ENCODE measurements at places on chromosomes 7 and 10.

DNA sequence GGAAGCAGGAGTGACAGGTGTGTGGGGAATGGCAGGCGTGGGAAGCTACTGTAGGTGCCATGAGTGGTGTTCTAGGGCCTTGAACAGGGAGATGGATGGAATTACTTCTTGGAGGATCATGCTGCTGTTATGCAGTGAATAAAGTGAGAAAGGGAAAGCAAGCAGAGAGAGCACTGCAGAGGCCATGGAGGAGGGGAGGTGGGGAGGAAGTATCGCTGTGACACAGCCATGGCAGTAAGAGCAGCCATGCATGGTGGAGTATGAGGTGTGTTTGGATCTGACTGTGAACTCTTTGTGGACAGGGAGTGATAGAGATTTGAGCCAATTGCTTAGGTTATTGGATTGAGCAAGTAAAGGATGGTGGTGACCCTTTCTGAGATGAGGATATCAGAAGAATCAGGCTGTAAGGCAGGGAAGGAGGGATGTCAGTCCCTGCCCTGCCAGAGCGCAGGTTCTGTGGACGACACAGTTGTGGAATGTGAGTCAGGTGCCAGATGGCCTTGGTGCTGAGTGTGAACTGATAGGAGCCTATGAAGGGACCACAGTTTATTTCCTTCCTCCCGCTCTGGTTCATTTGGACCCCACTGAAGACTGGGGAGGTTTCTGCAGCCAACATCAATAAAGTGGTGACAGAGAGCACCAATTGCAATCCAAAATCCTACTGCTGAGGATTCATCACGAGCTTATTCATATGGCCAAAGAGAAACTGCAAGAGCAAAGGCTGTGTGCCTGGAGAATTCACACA is 105.5 kb upstream of the TMEM72 start:
- DNase-seq = no peak

DNA sequence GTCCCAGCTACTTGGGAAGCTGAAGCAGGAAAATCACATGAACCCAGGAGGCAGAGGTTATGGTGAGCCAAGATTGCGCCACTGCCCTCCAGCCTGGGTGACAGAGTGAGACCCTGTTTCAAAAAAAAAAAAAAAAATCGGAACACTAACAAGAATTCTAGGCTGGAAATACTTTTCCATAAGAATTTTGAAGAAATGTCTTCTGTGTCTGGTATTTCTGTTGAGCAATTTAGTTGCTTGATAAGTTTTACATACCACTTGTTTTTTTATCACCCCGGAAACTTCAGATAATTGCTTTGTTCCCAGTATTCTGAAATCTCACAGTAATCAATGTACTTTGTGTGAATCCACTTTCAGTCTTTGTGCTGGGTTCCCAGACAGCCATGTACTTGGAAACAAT is 25.8 kb downstream of the BZW2 start:
- no peak for DNase-seq

DNA sequence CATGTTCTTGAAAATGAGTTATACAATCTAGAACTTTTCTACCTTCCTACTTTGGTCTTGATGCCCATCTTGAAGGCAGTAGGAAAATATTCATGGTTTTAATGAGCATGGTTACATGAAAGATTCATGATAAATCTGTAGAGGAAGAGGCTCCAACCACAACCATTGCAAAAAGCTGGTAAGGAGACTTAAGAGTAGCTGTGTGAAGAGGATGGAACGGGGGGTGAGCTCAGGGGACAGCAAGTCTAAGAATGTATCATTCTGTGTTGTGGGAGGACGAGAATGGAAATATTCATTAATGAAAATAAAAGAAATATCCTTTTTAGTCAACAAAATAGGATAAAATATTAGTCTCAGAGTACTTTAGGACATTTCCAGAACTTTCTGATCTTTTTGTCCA is 81.1 kb downstream of the BMPER start:
- DNase-seq = no peak

DNA sequence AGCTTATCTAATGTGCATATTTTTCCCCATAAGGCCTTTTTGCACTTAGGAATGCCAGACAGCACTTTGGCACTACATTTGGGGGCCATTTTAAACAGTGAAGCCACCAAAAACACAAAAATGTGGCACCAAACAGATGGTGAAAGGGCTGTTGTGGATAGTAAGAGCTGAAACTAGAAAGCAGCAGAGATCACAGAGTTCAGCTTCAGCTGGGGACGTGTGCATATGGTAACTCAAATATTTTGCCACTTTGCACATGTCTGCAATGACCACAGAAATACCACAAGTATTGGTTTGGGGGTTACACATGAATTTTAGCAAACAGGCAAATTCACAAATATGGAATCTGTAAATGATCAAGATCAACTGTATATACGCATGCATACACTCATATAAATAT is 72.8 kb downstream of the PODXL start:
- DNase-seq = no peak

DNA sequence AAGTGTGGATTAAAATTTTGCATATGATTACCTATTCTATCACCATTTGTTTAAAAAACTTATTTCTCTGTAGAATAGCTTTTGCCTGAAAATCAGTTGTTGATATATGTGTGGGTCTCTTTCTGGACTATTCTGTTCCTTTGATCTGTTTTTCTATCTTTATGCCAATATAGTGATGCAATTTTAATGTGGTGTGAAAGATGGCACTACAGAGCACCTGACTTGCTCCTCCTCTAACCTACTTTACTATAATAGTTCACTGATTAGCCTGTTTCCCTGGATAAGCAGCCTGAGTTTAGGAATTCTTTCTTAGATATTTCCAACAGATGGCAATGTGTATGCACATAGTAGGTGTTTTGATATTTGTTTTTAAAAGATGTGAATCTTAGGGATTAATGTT is 294.5 kb downstream of the AUTS2 start:
- no peak for DNase-seq

- DNase-seq = no peak
These were observed 153.1 kb downstream of the TRIL start for GRCh38 chr7:28804990-28805389.

GRCh38 chr10:24456322-24456721 is 247.4 kb downstream of the KIAA1217 start:
- no peak for DNase-seq

GRCh38 chr7:121557034-121557892 is 161.2 kb upstream of the FAM3C start:
- no peak for DNase-seq

- DNase-seq = no peak
These were observed 480.5 kb upstream of the ZMIZ1 start for GRCh38 chr10:78588194-78588811.

- no peak for DNase-seq
These were observed 9.6 kb upstream of the CTBP2 start for GRCh38 chr10:125169915-125170314.

DNA sequence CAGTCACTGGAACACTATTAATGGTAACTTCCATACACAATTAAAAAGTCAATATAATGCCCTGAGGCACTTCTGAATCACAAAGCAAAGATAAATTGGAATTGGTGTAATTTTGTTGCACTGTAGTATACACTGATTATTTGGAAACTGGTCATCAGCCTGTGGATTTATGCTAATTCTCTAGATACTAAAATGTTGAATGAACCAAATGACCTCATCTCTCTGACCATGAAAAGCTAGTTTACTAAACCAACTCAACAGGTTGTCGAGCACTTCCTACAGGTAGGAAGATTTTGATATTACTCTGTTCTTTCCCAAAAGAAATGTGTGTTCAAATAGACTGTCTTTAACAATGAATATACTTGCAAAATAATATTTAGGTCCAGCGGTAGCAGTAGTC is 5.3 kb downstream of the NRP1 start:
- DNase-seq = no peak

GRCh38 chr10:21593986-21594385 is 60.0 kb downstream of the MLLT10 start:
- DNase-seq = no peak

DNA sequence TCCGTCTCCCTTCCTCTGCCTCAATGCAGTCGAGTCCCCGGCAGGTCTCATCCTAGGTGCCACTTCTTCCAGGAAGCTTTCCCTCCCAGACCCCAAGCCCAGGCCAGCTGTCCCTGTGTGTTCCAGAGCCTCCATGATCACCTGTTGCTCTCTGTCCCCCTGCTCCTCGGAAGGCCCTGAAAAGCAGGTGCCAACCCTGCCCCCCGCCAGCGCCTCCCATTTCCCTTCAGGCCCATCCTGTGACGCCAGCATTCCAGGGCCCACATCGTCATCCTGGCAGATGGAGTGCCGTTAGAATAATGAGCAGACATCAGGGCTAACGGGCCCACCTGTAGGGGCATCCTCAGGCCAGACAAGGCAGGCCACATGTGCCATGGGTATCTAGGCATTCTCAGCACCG is 253.0 kb upstream of the PPP2R2D start:
- no peak for DNase-seq

GRCh38 chr7:85407391-85407790 is 220.5 kb upstream of the SEMA3D start:
- DNase-seq = no peak

GRCh38 chr10:79608505-79609375 is 2.0 kb upstream of the SFTPA1 start:
- DNase-seq = peak; percentile 13

- no peak for DNase-seq
These were observed 1.7 kb upstream of the SH2B2 start for GRCh38 chr7:102284891-102285539.

GRCh38 chr7:85478530-85478929 is 291.7 kb upstream of the SEMA3D start:
- no peak for DNase-seq

- DNase-seq = no peak
These were observed 657 bp upstream of the TMEM178B start for GRCh38 chr7:141073173-141073640.
